ENCODE measurements at places on chromosomes 2 and 18. TPM values are rescaled to one million over a fixed set of nuclear protein-coding genes. Genes with fewer than 3 reads are reported as not detected.

Gene NAT8
- total RNA-seq = not detected

- H3K27me3 ChIP-seq = no peaks in the 10 kb centered on the region
- H3K4me3 ChIP-seq = no peak overlapping the region
- no peaks in the 10 kb centered on the region for H3K36me3 ChIP-seq
- H3K4me1 ChIP-seq = peaks cover 6% of the 10 kb centered on the region
- H3K27ac ChIP-seq = no peak overlapping the region
Measured at GRCh38 chr2:98588880-98589431, 19.4 kb downstream of the COA5 start.

DNA sequence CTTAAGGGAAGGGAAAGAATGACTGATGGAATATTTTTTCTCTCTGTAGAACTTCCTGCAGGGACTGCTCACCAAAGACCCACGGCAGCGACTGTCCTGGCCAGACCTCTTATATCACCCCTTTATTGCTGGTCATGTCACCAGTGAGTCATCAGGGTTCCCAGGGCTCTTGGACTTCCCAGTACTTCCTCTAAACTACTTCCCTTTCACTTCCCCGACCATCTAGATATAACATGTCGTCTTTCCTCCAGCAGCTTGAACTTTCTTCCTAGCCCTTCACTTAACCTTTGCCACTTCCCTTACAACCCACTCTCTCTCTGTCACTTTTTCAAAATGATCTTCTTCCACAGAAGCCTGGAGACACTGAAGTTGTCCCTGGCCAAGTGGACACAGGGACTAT lies 7.2 kb downstream of the STK36 start:
- no peak for DNase-seq
- no peak overlapping the region for H3K4me3 ChIP-seq
- H3K4me1 ChIP-seq = no peaks in the 10 kb centered on the region
- no peaks in the 10 kb centered on the region for H3K27me3 ChIP-seq

GRCh38 chr2:239232195-239232578 lies 168.6 kb downstream of the HDAC4 start:
- DNase-seq = no peak
- H3K36me3 ChIP-seq = no peaks in the 10 kb centered on the region
- no peak overlapping the region for H3K4me3 ChIP-seq
- H3K4me1 ChIP-seq = peaks cover 9% of the 10 kb centered on the region

Gene CXCR1
- not detected for total RNA-seq

GRCh38 chr2:111898703-111899514 lies 502 bp downstream of the MERTK start:
- no peak for DNase-seq
- peaks cover 12% of the 10 kb centered on the region for H3K27me3 ChIP-seq
- H3K27ac ChIP-seq = peak overlapping the region; percentile 92
- no peaks in the 10 kb centered on the region for H3K36me3 ChIP-seq
- no peaks in the 10 kb centered on the region for H3K4me1 ChIP-seq

- DNase-seq = no peak
- no peaks in the 10 kb centered on the region for H3K4me1 ChIP-seq
- H3K27ac ChIP-seq = no peak overlapping the region
- no peak overlapping the region for H3K4me3 ChIP-seq
- H3K27me3 ChIP-seq = no peaks in the 10 kb centered on the region
- no peaks in the 10 kb centered on the region for H3K36me3 ChIP-seq
Measured at GRCh38 chr2:98313492-98314250, 32.6 kb upstream of the CNGA3 start.

GRCh38 chr18:48065601-48065995 lies 135.1 kb upstream of the SMAD2 start:
- H3K4me1 ChIP-seq = no peaks in the 10 kb centered on the region
- no peak for DNase-seq
- H3K36me3 ChIP-seq = no peaks in the 10 kb centered on the region

Gene LYPD6
- 3.0 TPM for total RNA-seq

Gene PPP3R1
- total RNA-seq = 9.2 TPM

DNA sequence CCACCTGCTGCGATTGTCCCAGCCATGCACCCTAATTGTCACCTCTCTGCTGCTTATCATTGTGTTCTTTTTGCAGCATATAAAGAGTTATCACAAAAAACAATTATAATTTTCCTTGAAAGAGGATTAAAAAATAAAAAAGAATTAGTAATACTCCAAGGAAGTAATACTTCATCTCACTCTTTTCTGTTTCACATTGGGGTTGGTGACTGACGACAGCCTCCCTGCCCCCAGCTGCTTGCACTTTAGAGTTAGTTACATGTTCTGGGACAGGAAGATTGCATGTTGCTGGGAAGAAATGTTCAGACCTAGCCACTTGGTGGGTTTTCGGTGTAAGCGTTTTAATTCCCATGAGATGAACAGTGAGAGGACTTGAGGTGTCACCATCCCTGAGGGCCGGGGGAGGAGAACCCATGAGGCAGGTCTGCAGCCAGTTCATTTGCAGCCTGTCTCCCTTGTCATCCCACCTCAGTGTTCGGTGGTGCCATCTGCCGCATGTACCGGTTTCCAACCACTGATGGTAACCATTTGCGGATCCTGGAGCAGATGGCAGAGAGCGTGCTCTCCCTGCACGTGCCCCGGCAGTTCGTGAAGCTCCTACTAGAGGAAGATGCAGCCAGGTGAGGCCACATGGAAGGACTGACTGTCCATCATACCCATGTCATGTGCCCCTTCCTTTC lies 69.1 kb downstream of the COA5 start:
- H3K36me3 ChIP-seq = peaks cover 22% of the 10 kb centered on the region
- no peak overlapping the region for H3K27ac ChIP-seq
- no peak overlapping the region for H3K4me3 ChIP-seq
- H3K27me3 ChIP-seq = no peaks in the 10 kb centered on the region
- no peaks in the 10 kb centered on the region for H3K4me1 ChIP-seq

DNA sequence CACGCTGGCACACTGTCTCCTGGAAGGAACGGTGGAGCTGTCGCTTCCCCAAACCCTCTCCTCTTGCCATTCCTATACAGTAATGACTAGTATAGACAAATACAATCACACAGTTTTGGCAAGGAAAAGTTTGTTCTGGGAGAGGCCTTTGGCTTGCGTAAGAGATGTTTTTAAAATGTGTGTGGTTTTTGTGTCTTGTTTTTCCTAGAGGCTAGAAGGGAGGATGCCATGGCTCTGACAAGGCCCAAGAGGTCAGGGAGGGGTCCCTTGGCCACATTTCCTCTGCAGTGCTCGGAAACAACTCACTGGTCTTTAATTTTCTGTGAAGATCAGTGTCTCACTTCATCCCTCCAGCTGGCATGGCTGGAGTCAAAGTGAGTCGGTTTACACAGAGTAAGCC lies 195.9 kb downstream of the SH3RF3 start:
- H3K36me3 ChIP-seq = no peaks in the 10 kb centered on the region
- H3K4me1 ChIP-seq = peaks cover 10% of the 10 kb centered on the region
- no peak overlapping the region for H3K4me3 ChIP-seq
- no peaks in the 10 kb centered on the region for H3K27me3 ChIP-seq

Gene VAMP8
- 113 TPM for total RNA-seq

DNA sequence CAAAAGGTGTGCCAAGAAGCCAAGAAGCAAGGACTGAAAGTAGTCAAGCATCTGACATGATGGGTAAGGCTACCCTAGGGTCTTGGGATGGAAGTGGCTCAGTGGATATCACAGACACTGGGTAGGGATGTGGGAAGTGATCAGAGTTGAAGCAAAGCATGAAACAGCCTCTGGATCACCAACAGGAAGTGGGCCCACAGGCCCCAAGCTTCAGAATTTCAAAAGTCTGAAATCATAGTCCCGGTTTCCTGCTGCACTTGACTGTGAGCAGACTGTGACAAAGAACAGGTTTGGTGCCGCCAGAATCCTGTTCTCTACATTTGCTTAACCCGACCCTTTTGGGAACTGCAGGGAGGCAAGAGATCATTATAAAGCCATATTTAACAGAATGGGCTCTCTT lies 57.4 kb downstream of the SP100 start:
- H3K27ac ChIP-seq = no peak overlapping the region
- no peaks in the 10 kb centered on the region for H3K27me3 ChIP-seq
- no peaks in the 10 kb centered on the region for H3K4me1 ChIP-seq
- H3K4me3 ChIP-seq = no peak overlapping the region

DNA sequence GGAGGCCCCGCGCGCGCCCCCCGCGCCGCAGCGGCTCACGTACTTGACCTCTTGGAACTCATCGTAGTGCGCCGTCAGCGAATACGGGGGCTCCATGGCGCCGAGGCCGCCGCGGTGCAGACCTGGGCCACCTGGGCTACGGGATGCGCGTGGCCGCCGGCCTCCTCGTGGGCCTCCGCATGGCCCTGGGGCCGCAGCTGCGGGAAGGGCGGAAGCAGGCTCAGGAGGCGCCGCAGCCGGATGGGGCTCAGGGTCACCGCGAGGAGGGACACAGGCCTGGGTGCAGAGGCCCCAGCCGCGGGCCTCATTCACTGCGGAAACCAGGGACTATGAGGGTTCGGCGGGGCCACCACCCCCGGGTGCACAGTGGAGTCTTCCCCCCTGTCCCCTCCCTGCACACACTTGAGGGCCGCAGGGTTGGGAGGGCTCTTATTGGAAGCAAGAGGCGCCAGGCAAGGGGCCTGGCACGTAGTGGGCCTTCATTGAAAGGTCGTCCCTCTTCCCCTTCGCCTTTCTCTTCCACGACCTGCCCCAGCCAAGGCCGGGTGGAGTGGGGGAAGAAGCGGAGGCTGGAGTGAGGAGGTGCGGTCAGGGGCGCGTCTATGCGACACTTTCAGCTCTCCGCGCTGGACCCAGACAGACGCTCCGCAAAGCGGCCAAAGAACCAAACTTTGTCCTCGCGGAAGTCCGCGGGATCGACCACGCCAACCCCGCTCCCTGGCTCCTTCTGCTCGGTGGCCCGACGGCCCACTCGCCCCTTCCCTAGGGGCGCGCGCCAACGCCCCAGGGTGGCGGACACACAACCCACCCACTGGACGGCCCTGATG lies 863 bp downstream of the ECEL1 start:
- no peaks in the 10 kb centered on the region for H3K36me3 ChIP-seq
- H3K4me1 ChIP-seq = peaks cover 4% of the 10 kb centered on the region
- H3K27me3 ChIP-seq = peaks cover 76% of the 10 kb centered on the region

DNA sequence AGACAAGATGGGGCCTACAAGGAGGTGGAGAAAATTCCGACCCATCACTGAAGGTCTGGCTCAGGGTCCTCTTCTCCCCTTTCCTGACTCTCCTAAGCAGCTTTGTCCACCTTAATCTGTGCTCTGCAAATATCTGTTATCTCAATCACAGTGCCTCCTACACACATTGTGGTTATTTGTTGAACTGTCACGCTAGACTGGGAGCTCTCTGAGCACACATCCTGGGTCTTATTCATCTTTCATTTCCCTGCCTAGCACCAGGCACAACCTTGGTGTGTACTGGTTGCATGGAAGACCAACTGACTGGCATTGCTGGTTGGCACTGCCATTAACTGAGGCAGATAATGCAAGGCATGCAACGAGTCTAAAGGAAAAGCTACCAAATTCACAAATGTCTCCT lies 122.9 kb upstream of the ST6GAL2 start:
- no peak overlapping the region for H3K4me3 ChIP-seq
- H3K36me3 ChIP-seq = no peaks in the 10 kb centered on the region
- no peaks in the 10 kb centered on the region for H3K4me1 ChIP-seq
- H3K27me3 ChIP-seq = no peaks in the 10 kb centered on the region

Gene NCKAP5
- 1.1 TPM for total RNA-seq

Gene AGFG1
- total RNA-seq = 38.1 TPM

- no peak overlapping the region for H3K27ac ChIP-seq
- DNase-seq = no peak
- H3K27me3 ChIP-seq = no peaks in the 10 kb centered on the region
- H3K36me3 ChIP-seq = no peaks in the 10 kb centered on the region
Measured at GRCh38 chr2:56739413-56739812, 555.6 kb downstream of the CCDC85A start.

DNA sequence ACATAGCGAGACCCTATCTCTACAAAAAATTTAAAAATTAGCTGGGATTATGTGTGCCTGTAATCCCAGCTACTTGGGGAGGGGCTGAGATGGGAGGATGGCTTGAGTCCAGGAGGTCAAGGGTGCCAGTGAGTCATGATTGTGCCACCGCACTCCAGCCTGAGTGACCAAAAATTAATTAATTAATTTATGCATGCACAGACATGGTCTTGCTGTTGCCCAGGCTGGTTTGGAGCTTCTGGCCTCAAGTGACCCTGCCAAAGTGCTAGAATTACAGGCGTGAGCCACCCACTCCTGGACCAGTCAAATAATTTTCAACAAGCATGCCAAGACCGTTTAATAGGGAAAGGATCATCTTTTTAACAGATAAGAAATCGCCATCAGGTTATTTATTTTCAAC lies 57.7 kb upstream of the TFCP2L1 start:
- H3K27me3 ChIP-seq = no peaks in the 10 kb centered on the region
- no peak overlapping the region for H3K27ac ChIP-seq
- no peaks in the 10 kb centered on the region for H3K4me1 ChIP-seq
- H3K36me3 ChIP-seq = no peaks in the 10 kb centered on the region
- DNase-seq = no peak
- H3K4me3 ChIP-seq = no peak overlapping the region

Gene TMEM182
- total RNA-seq = 3.7 TPM
